ENCODE measurements at places on chromosomes 2 and 18.

GRCh38 chr2:222943820-222944219 is 83.0 kb downstream of the ACSL3 start:
- DNase-seq = no peak

DNA sequence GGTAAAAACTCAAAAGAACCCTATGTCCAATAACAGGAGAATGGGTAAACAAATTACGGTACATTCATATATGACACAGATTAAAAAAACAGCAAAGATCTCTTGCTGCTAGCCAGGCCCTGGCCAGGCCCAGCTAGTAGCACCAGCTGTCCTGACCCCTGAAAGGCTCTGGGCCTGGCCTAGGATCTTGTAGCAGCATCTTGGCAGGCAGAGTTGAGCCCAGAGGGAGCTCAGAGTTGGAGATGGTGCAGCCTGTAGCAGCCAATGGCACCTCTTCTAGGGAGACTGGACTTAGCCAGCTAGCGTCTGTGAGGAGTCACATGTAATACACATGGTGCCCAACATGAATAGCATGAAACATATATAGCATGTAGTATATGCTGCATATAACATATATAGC is 69.1 kb downstream of the HS6ST1 start:
- no peak for DNase-seq

DNA sequence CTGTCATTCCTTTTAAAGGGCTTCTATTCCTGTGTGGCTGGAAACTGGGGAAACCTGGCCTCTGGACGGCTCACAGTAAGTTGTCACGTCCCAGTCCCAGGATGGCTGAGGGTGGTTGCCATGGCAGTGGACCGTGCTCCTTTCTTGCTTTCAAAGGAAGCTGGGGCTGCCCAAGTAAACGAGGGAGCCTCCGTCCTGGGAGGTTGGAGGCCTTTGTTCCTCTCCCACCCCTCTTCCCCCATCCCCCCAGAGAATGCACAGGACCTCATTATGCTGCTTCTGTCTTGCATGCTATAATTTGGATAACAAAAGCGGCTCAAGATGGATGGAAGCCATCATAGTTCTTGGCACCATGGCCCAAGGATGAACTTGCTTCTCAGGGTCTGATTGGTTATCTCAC is 325.5 kb upstream of the HS6ST1 start:
- no peak for DNase-seq

DNA sequence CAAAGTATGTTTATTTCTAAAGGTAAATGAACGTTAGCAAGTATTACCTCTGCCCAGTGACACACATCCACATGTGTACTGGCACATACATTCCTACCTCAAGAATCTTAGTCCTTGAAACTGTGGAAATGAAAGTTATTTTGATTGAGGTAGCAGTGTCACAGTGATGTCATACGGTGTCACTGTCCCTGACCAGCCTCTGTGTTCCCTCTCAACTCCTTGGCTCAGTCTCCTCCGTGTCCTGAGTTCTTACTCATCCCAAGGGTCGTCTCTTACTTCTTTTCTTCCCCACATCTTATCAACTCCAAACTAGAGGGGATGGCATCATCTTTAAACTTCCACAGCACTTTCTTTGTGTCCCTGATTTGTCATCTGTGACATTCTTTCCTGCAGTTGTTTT is 3.3 kb downstream of the NCK2 start:
- no peak for DNase-seq

DNA sequence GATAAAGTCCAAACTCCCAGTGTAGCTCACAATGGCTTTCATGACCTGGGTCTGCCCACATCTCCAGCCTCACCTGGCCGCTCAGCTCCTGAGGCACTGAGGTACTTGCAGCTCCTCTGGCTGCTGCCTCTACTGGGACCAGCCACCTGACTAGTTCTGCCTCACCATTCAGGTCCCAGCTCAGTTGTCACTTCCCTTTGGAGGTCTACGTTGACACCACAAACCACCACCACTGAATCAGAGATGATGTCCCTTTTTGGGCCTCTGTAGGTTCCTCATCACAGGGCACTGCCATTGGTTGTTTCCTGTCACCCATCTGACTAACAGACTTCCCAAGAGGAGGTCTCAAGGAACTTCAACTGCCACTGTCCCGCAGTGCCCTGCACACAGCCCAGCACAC is 21.2 kb downstream of the SPP2 start:
- no peak for DNase-seq

- DNase-seq = no peak
These were observed 5.8 kb upstream of the ACSL3 start for GRCh38 chr2:222854773-222855700.

DNA sequence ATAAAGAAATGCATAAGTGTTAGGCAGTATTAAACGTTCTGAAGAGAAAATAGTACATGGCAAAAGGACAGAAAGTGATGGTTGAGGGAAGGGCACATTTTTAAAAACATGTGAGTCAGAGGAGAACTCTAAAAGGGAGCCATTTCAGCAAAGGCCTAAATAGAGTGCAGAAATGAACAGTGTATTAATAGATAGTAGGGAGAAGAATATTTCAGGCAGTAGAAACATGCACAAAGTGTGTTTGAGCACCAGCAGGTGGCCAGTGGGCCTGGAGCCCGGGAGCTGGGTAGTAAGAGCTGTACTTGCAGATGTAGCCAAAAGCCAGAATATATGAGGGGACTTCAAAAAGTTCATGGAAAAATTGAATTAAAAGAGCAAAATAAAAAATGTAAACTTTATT is 288.1 kb upstream of the FIGN start:
- DNase-seq = no peak

DNA sequence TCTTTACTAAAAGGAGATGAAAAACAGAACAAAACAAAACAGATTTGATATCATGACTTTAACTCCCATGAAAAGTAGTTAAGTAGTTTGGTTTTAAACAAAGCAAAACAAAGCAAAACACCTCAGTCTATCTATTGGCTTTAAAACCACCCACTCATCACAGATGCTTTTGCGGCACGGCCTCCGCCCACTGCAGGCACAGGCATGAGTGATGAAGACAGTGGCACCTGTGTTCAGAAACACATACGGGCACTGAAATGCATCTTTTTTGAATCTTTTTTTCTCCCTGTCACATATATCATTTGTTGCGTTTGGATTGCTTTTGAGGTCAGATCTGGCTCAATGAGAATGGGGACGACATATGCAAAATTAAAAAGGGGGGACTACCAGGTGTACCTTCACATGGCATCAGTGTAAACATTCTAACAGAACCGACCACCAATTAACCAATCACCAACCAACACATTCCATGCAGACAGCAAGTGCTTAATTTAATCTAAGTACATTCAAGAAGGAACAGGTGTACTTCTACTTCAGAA is 147.4 kb upstream of the REV1 start:
- no peak for DNase-seq

DNA sequence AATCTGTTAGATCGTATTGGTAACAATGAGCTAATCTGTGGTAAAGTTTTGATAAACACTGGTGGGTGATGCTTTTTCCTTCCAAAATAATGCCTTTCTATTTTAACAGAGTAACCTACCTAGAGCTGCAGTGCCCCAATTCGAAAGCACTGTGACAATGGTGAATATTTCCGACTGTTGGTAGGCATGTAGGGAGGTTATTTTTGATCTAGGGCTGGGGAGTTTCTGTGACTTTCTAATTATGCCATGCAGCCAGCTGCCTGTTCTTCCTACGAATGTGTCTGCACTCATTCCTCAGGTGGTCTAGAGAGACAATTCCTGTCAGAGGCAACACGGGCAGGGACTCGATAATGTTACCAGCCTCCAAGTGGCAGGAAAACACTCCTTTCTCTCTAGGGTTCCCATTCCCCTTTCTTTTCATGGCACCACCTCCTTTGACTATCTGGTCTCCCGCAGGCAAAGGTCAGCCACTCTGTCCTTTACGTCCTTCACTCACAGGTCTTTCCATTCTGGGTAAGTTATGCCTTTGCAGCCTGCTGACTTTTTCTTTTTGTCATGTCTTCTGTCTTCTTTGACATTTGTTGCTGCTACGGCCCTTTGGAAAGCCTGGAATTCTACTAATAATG is 167.2 kb upstream of the MGAT5 start:
- no peak for DNase-seq

GRCh38 chr2:6474161-6475140 is 391.3 kb downstream of the CMPK2 start:
- no peak for DNase-seq

DNA sequence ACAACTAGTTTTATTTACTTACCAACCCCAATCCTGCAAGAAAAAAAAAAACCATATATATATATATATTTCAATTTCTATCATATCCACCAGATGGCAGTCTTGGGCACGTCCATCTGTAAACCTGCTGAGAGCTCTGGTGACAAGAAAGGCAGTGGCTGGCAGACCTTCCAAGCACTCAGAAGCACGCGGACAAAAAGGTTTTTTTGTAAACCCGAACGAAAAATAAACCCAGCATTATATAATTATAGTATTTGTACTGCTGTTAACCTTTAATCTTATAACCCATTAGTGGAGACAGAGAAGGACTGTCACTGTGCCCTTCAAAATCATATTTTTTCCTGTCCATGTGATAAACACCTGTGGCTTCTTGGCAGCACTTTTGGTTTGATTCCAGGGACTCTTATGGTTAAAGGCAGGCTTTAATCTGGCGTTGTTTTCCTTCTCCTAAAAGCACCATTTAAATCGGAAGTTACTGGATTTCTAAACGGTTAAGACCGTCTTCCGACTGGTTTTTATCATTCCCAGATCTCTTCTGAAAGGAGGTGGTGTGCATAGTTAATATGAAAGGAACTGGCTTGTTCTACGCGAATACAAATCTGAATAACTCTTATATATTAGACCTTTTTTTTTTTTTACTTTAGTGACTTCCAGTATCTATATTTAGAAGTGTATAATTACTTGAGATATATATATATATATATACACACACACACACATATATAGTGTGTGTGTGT is 31.0 kb upstream of the SLC3A1 start:
- DNase-seq = peak; percentile 32

DNA sequence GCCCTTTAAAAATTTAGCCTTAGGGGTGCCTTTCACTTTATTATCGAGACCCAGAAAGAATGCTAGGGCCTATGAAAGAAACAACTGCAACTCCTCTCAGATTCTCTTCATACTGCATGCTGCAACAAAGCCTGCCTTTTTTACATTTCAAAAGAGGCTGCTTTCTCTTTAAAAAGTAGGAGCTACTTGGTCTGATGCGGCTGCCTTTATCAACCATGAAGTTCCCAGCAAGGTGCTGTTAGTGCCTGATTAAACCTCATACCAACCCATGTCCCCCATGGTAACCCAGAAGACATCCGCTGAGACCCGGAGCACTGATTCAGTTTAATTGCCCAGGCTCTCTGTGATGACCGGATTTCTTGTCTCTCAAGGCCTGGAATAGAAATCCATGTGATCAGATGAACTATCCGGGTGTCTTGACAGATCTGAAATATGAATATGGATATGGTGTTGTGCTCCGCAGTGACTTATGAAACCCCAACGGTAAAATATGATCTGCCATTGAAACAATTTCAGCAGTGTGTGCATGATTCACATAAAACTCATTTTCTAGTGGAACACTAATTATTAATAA is 368.3 kb downstream of the ZNF521 start:
- DNase-seq = no peak

DNA sequence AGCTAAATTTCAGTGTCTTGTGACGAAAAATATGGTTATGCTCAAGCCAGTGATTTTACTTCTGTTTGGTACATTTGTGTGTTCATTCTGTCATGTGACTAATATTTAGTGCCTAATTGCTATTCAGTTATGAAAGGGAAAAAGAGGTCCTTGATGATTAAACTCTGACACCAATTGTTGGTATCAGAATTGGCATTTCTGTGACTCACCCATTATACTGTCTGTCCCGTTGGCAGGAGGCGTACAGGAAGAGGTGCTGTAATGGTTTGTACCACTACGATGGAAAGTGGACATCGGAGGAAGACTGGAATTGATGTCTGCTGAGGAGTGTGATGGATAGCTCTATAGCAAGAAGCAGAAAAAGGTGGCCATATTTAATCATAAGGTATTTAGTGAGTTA is 310.4 kb upstream of the CCDC68 start:
- DNase-seq = no peak

GRCh38 chr18:9417073-9417851 is 58.1 kb upstream of the RALBP1 start:
- no peak for DNase-seq

DNA sequence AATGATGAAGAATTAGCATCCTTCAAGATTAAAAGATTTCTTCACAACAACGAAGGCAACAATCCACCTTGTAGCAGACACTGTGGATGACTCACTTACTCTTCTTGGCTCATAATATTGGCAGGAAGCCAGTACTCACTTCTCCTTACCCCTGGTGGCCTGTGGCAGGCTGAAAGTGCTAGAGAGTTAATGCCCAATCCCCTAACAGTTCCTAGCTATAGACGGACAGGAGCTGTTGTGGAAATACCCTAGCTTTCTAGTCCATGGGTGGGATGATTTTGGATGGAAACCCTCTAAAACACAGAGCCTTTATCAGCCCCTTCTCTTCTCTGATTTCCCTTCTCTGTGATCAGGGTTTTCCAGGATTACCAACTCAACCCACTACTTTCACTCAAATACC is 128.6 kb upstream of the NYAP2 start:
- DNase-seq = no peak

GRCh38 chr2:21406386-21406785 is 282.6 kb downstream of the TDRD15 start:
- no peak for DNase-seq

- no peak for DNase-seq
These were observed 177.4 kb upstream of the NABP1 start for GRCh38 chr2:191500566-191500883.

DNA sequence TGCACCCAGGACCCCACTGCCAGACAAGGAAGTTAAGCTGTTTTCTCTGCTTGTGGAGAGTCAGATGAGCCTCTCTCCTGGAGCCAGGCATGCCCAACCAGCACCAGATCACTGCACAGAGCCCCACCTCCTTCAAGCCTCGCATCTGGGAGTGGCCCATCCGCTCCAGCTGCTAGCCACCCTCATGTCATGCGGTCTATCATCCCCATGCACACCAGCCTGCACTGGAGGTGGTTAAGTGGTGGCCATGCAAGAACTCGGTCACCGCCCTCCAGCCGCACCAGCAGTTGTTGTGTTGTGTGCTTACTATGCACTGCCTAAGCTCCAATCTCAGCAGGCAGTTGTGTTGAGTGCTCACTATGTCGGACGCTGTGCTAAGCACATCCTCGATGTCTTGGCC is 177.9 kb upstream of the SLC14A2 start:
- DNase-seq = no peak

All from effector memory CD4-positive, alpha-beta T cell (primary cell).